ENCODE measurements at places on chromosomes 13 and 19.

- DNase-seq: no peak
Measured at GRCh38 chr13:69776937-69777336, 330.7 kb upstream of the ATXN8OS start.

GRCh38 chr19:10104130-10104513, 1.6 kb upstream of the ANGPTL6 start:
- no peak for DNase-seq

- no peak for DNase-seq
Measured at GRCh38 chr13:61029064-61029463, 386.6 kb downstream of the PCDH20 start.

GRCh38 chr13:84491952-84492351, 609.7 kb upstream of the SLITRK1 start:
- no peak for DNase-seq

DNA sequence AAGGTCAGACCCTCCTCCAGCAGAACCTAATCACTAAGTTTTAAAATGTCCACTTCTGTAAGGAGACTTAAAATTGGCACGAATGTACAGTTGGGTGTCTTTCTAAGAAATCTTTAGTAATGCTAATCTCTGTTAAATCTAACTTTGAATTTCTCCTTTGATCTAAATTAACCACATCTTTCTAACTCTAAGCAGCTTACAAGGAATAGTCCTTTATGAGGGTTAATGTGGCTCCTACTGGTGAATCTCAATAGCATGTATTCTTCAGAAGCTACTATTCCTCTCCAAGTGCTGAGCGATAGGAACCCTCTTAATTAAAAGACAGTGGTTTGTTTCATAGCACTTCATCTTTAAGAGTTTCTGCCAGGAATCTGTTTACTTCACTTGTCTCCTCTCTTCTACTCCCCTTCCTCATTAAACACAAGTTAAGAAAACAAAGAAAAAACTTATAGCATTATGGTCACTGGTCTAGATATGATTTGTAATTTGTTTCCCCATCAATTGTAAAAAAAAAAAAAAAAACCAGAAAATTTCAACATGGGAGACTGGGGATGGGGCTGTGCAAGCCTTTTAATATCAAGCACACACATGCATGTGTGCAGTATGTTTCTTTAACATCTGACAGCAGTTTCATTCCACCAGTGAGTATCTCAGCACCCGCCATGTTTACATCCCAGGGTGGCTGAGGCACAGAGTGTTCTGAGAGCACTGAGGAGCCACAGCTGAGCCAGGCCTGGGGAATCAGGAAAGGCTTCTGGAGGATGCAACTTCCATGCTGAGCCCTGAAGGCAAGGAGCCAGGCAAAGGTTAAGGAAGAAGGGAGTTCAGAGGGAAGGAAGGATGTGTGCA, 57.7 kb downstream of the ATP7B start:
- no peak for DNase-seq

DNA sequence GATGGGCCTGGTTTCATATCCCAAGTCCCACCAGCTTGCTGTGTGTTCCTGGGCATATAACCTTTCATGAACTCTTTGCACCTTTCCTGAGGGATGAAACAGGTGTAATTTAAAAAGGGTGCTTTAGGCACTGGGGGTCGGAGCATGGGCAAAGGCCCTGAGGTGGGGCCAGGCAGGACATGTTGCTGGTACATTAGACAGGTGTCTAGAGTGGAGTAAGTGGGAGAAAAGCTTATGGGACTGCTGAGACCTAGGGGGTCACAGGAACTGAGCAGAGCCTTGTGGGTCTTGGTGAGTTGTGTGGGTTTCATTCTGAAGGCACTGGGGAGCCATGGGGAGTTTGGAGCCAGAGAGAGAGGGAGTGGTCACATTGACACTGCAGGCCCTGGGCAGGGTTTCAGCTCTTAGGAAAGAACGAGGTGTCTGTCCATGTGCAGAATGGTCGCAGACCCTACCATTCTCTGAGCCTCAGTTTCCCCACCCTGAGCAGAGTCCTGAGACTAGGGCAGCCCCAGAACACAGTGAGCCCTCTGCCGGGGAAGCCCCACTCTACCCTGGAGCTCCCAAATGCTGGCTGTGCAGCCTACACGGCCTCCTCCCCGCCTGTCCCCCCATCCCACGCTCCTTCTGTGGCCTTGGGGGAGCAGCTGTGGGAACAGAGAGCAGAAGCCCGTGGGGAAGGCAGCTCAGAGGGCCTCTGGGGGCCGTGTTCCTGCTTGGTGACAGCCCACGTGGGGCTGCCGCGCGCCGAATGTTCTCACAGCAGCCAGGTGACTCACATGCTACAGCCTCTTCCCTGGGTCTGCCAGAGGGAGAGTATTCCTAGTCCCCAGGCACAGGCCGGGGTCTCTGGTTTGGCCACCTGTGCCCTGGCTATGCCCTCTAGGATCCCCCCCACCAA, 7.3 kb upstream of the HOMER3 start:
- peak; percentile 28 for DNase-seq

GRCh38 chr13:98267080-98267912, 90.2 kb upstream of the RNF113B start:
- DNase-seq: peak; percentile 47

DNA sequence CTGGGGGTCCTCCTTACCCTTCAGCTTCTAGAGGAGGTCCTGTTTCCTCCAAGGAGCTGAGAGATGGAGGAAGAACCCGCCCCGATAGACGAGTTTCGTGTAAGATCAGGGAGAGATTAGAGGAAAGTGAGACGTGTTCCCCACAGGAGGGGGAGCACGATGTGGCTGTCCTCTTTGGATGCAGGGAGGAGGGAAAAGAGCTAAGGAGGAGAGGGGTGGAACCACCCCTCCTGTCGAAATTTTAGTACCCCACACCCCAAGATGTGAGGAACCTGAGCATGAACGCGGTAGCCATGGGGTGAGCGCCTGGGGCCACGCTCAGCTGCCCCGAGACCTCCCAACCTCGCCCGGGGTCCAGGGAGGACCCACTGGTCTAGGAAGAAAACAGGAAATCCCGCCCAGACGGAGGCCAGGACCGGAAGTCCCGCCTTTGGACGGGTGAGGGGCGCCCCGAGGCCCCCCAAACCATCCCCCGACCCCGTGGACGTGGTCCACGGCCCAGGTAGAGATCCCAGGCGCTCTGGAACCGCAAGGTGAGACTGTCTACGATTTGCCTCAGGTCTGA, 1.2 kb downstream of the AKT1S1 start:
- peak; percentile 32 for DNase-seq

- DNase-seq: no peak
Measured at GRCh38 chr13:97113231-97114001, 108.7 kb upstream of the MBNL2 start.

GRCh38 chr19:46552891-46553290, 48.2 kb upstream of the CALM3 start:
- no peak for DNase-seq

- DNase-seq: no peak
Measured at GRCh38 chr13:22076658-22077057, 405.8 kb downstream of the FGF9 start.

DNA sequence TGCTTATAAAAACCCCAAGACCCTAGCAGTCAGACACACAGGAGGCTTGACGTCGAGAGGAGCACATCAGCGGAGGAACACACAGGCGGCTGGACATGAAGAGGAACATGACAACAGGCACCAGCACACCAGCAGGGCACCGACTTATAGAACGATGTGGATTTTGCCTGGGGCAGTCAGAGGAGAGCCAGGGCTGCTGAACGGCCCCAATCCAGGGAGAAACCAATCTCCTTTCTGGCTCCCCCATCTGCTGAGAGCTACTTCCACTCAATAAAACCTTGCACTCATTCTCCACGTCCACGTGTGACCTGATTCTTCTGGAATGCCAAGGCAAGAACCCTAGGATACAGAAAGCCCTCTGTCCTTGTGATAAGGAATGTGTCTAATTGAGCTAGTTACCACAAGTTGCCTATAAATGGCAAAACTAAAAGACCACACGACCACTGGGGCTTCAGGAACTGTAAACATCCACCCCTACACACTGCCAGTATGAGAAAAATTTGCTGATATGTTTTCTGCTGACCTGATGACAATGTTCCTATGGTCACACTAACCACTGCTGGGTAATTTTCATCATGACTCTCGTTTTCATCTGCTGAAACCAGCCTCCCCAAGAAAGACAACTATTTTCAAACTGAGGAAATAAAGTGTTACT, 35.8 kb upstream of the CEACAM21 start:
- DNase-seq: no peak

- DNase-seq: no peak
Measured at GRCh38 chr13:21889651-21890050, 218.8 kb downstream of the FGF9 start.

GRCh38 chr13:79445968-79446645, 34.8 kb upstream of the NDFIP2 start:
- no peak for DNase-seq

GRCh38 chr19:46124638-46125115, at the start of gene IGFL3:
Gene IGFL3 (minus strand): TSS chr19:46124688. CDS start chr19:46124649, 39 bp downstream.
- DNase-seq: peak; percentile 48

DNA sequence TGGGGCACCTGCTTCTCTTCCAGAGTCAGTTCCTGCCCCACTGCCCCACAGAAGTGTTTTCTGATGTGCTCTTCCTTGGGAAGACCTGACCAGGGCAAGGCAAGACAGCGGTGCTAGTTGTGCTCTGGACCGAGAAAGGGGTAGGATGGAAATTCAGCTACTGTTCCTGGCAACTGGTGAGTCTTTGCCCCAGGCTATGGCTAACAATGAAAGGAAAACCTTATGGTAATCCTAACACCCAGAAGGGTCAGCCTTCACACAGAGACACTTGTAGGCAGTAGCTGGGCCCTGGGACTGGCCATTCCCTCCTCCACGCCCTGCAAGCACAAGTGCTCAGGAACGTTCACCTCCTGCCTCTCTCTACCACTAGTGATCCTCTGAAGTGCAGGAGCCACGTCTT, 9.6 kb upstream of the CYSLTR2 start:
- DNase-seq: no peak

DNA sequence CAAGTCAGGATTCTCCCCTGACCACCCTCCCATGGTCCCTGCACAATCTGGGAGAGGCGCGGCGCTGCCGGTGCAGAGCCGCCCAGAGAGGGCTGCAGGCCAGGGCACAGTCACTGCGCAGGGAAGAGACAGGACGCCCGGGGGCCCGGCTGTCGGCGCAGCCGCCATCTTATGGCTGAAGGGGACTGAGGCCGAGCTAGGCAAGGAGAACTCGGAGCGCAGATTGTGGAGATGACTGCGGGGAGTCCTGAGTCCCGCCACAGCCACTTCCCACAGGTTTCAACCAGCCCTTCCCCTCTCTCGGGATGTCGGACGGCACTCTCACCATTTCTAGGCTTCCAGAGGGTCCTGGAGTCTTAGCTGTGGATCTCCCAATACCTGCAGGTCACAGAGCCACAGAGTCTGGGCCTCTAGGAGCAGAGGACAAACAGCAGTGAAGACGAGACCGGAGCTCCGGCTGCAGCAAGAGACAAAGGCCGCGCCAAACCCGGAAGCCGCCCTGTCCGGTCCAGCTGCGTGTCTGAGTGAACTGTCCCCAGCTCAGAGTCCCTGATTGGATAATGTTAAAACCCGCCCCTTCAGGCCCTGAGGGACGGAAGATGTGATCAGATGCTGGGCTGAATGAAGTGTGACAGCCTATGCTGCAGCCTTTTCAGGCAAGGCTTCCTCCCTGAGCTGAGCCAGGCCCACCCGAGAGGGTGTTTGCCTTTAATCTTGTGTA, at the start of gene ZNF708:
TSS of gene ZNF708 (minus strand) at position 526 of the 721 bp plus-strand sequence. CDS start at position 328, 198 bp downstream.
- DNase-seq: peak; percentile 90

DNA sequence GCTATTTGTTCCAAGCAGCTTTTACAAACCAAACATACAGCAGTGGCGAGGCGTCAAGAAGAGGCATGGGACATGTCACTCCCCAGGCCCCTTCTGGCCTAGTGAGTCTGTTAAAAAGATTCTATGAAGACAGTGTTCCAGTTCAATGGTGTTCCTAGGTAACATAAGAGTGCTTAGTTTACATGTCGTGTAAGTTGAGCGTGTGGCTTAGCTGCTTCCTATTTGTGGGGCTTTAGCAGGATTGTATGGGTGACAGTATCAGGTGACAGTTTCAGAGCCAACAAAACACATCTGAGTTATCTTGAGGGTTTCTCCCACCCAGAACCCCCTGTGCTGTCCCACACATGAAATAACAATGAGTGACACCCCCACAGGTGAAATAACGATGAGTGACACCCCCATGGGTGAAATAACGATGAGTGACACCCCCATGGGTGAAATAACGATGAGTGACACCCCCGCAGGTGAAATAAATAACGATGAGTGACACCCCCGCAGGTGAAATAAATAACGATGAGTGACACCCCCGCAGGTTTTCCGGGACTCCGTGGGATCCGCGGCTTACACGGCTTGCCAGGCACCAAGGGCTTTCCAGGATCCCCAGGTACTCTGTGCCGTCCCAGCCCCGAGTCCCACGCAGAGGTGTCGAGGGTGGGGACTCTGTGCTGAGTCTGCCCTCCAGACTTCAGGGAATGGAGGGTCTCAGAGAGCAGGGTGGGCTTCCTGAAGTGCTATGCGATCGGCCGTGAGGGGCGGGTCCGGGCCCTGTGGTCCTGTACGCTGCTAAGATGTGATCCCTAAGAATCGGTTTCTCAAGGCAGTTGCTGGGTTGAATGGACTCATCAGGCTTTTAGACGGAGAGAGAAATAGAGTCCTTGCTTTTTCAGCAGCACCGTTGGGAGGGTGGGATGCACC, 68.6 kb downstream of the RAB20 start:
- no peak for DNase-seq

DNA sequence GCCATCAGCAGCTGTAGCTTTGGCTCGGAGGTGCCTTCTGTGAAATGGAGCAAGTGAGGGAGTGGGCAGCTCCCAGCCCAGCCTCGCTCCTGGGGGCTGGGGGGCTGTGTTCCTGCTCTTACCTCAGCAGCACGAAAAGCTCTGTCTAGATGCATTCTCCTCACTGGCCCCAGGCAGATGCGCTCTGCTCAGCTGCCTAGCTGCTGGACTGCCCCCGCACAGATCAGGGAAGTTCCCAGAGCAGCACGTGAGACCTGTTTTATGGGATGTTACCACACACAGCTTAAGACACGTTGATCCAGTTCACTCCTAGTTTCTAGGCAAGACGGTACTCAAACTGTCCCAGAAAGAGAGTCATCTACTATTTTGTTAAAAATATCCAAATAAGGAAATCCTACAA, 13.6 kb downstream of the LCP1 start:
- peak; percentile 80 for DNase-seq

GRCh38 chr19:49333811-49334288, 1.4 kb upstream of the CD37 start:
- no peak for DNase-seq

GRCh38 chr19:40261631-40262030, 23.5 kb downstream of the AKT2 start:
- no peak for DNase-seq

GRCh38 chr19:9836021-9836420, 903 bp downstream of the PIN1 start:
- peak; percentile 20 for DNase-seq

Measured in epithelial cell of esophagus (primary cell).